ENCODE measurements at places on chromosomes 7 and 10.

DNA sequence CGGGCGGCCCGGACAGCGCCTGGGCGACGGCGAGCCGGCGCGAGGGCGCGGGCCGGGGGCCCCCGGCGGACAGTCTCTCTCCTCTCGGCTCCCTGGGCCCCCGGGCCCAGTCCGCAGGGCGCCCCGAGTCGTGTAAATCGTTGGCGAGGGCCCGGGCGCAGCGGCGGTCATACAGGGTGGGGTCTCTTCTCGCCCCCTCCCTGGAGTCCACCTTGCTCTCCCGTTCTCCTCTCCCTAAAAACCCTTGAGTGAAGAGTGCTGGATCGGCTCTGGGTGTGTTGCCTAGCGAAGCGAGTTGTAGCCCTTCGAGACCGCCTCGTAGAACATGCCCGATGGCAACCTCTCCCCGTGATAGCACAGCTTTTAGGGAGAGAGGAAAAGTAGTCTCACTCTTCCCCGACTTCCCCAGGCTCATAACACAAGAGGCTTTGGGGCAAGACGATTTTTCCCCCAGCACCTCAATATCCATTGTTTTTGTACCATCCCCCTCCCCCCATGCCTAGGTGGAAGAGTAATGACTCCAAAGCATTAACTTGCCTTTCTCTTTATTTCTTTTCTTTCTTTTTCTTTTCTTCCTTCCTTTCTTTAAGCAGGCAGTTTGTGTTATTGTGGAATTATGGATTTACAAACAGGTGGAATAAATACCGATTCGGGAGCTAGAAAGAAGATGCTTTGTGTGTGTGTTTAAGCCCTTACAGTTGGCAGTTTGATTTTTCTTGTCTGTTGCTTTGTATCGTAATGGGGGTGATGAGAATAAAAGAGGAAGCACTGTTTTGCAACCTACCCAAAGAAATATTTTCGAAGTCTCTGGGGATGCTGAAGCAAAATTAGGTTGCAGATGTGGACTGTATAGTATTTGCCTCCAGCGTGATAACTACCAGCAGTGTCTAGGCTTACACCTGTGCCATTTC is 822 bp downstream of the SHOC2 start:
- DNase-seq: peak; percentile 42

DNA sequence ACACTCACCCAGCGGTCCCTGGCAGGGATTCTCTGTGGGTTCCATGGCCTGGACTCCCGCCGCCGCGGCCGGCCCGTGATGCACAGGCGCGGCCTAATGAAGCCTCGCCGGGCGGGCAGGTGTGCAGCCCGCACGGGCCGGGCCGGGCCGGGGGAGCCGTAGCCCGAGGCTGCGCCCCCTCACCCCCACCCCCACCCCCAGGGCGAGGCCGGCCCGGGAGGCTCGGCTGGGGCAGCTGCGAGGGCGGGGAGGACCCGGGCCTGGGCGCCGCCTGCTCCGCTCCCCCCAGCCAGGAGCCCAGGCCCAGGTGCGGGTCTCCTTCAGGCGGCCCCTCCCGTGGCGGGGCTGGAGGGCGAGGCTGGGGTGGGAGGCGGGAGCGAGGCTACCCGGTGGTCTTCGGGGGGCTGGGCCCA is at the start of gene NOBOX:
TSS of gene NOBOX (minus strand) at position 45 of the 413 bp plus-strand sequence.
- no peak for DNase-seq

DNA sequence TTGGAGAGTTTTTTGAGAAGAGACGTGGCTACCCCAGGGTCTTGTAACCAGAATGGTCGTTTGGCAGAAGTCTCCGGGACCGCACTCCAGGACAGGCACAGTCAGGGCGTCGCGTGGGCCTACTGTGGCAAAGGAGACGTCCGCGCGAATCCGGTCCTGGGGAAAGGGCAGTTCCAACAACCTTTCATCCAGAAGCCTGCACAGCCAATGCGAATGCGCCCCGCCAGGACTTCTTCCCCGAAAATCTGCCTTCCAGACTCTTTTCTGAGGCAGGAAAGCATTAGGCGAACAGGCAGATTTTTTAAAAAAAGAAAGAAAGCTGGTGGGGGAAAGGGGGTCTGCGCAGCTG is 2.0 kb downstream of the HPSE2 start:
- DNase-seq: no peak

GRCh38 chr7:67917437-67917755 is 920.8 kb downstream of the TYW1 start:
- no peak for DNase-seq

- DNase-seq: peak; percentile 49
Measured at GRCh38 chr7:34759477-34760125, 101.6 kb downstream of the NPSR1 start.

GRCh38 chr7:143376396-143376795 is 4.7 kb upstream of the ZYX start:
- DNase-seq: no peak

DNA sequence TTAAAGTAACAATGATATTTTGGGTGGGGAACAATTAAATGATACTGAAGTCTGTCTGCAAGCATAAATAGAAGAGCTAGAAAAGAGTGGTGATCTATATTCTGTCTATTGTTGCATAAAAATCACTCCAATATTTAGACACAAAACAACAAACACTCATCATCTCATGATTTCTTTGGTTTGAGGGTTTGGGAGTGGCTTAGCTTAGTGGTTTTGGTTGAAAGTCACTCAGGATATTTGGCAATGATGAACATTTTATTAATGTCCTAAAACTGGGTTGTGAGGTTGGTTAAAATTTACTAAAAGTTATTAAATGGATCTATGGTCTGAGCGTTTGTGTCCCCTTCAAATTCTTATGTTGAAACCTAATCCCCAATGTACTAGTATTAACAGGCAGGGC is 54.7 kb upstream of the EGFR start:
- DNase-seq: no peak

GRCh38 chr7:26156451-26157420 is 4.7 kb downstream of the NFE2L3 start:
- no peak for DNase-seq

- DNase-seq: no peak
Measured at GRCh38 chr10:73645251-73645650, 4.0 kb upstream of the MYOZ1 start.

DNA sequence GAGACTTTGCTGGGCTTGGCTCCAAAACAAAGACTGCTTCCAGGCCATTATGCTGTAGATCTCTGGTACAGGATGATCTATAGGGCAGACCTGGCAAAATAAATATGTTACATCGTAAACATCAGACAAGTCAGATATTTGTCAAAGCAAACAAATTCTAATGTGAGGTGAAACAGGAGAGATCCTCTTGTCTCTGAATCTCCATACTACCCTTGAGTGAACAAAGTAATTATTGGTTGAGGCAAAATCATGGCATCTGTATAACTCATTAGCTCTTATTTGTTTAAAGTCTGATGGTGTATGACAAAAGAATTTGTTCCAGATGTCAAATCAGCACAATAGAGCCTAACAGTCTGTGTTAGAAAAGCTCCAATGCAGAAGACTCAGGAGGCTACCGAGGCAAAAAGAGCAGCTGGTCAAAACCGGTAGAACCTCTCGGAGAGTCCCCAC is 1291.5 kb downstream of the TYW1 start:
- no peak for DNase-seq

GRCh38 chr7:29237489-29237888 is 42.9 kb downstream of the CHN2 start:
- DNase-seq: no peak

GRCh38 chr10:117673230-117674010 is 130.9 kb downstream of the EMX2 start:
- no peak for DNase-seq

DNA sequence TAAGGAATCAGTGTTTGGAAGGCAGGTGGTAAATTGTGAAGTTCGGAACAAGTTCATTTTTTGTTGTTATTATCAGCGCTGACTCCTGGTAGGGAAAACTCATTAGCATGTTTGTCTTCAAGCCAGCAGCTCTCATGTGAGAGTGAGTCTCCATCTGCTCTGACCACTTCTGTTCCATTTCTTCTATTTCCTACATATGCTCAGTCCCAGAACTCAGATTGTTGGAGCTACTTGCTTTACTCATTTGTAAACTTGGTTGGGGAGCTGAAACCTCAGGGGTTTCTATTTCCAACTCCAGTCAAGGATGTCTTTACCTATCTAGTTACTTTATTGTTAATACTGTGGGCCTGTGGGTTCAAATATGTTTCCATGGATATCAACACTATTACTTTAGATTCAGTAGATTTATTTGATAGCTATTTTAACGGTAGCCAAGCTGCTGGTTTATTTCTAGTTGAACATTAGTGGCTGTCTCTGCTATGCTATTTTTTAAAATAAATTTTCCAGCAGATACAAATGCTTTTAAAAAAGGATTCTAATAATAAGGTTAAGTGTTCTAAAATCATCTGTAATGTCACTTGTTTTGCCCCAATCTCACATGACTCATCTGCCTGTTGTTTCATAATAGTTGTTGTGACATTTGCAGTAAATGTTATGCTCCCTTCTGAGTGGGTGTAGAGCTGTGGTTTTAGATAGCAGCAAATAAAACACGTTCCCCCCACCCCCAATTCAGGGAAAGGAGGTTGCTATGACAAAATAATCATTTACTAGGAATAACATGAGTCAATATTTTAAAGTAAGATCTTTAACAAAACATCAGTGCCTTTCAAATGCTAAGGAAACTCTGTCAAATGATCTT is 143.3 kb downstream of the HDAC9 start:
- no peak for DNase-seq

DNA sequence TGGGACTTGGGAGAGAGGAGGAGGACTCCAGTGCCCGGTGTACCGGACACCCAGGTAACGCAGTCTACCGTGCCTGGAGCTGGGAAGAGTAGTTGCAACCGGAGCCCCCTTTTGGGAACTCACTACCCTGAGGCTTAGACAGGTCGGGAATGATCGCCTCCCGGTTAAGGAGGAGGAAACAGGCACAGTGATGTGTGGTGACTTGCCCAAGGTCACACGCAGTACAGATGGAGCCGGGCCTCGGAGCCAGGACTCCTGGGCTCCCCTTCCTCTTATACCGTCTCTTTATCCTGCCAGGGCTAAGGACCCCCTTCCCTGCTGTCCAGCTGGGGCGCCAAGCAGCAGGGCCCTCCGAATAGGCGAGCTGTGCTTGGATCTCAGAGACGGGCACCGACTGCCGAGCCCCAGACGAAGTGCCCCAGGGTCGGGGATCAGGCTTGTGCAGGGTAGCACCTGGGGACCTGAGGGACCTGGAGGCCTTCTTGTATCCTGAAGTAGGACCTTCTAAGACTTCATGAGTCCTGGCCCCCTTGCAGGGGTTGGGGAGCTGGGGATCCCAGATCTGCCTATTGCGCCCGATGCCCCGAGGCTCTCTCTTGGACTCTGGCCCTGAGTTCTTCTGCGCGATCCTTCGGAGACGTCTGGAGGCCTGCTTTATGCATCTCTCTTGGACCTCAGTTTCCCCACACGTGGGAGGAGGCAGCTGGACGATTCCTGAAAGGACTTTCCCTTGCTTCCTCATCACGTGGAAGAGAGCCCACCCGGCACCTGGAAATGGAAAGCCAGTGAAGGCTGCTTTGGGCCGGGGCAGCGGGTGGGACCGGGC is 767 bp upstream of the CYP26A1 start:
- no peak for DNase-seq

- DNase-seq: no peak
Measured at GRCh38 chr10:114990586-114990985, 52.6 kb downstream of the TRUB1 start.

- DNase-seq: no peak
Measured at GRCh38 chr10:48507933-48508790, 96.7 kb downstream of the ARHGAP22 start.

DNA sequence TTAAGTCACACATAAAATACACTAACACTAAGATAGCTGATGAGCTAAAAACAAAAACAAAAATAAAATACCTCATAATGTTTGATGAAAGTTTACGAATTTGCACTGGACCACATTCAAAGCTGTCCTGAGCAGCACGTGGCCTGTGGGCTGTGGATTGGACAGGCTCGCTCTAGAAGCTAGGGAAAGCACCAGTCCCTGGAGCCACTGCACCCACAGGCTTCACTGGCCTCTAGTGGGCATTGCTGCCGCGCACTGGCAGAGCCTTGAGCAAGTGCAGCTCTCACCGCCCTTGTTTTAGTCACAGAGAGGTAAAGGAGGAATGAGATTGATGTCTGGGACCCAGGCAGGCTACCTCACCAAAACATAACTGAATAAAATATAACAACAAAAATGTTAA is 67.6 kb downstream of the PAX2 start:
- DNase-seq: no peak

GRCh38 chr7:66522518-66522917 is 106.2 kb upstream of the KCTD7 start:
- DNase-seq: no peak

- DNase-seq: no peak
Measured at GRCh38 chr10:127889605-127890195, 3.0 kb downstream of the CLRN3 start.

DNA sequence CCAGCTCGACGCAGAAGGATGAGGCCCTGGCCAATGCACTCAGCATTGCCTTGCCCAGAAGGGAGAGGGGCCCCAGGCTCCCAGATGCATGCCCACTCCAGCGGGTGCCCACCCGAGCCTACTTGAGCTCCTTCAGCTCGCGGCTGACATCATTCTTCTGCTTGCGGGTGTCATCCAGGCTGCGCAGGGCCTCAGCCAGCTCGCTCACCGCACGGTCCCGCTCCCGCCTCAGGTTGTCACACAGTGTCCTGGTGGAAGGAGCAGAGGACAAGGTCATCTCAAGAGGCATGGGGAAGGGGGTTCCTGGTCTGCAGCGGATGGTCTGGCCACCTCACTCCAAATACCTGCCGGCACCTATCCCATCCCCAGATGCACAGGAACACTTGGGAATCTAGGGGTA is 92.8 kb downstream of the DLG5 start:
- DNase-seq: no peak

GRCh38 chr7:143205560-143206293 is 16.1 kb upstream of the TAS2R40 start:
- DNase-seq: no peak

- no peak for DNase-seq
Measured at GRCh38 chr7:122845286-122845685, 41.0 kb downstream of the CADPS2 start.

DNA sequence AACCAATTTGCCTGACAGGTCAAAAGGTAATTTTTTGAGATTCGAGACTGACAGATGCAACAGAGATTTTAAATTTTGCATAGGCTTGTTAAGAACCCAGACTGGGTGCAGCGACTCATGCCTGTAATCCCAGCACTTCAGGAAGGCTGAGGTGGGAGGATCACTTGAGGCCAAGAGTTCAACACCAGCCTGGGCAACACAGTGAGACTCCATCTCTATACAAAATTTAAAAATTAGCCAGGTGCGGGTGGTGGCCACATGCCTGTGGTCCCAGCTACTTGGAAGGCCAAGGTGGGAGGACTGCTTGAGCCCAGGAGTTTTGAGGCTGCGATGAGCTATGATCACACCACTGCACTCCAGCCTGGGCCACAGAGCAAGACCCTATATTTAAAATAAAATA is 34.6 kb downstream of the AMZ1 start:
- DNase-seq: no peak
